D341Med (cell line): ENCODE measurements at places on chromosomes 1 and 21.
A peak's percentile ranks its signal among the peaks of the same experiment; 100 is the strongest.

DNA sequence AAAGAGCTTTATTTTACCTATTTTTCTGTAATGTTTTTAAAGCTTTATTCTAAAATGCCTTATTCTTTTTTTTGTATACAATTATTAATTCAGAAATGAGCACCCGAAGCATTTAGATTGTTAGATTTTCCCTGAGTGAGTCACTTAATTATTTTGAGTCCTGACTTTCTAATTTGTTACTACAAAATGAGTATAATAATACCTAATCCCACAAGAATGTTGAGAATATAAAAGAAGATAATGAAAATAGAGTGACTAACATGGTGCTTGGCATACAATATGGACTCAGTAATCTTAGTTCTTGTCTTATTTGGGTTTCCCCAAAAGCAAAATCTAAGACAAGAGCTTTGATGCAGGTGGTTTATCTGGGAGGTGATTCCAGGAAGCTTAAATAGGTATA is 142.2 kb downstream of the LHX8 start:
- DNase-seq: no peak

DNA sequence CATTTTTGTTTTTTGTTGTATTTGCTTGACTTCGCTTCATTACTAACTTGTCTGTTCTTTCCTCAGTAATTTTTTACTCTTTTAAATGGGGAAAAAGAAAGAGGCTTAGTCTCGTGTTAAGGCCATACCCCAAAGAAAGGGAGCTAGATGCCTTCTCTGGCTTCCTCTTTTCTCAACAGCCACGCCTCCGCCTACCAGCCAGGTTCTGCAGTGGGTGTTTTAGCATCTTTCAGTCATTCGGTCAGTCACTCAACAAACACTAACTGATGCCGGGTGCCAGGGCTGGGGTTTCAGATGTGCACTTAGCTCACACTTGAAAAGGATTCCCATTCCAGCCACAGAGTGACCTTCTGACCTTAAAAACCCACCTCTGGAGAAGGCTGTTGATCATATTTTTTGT is 46.3 kb upstream of the VAV3 start:
- no peak for DNase-seq

DNA sequence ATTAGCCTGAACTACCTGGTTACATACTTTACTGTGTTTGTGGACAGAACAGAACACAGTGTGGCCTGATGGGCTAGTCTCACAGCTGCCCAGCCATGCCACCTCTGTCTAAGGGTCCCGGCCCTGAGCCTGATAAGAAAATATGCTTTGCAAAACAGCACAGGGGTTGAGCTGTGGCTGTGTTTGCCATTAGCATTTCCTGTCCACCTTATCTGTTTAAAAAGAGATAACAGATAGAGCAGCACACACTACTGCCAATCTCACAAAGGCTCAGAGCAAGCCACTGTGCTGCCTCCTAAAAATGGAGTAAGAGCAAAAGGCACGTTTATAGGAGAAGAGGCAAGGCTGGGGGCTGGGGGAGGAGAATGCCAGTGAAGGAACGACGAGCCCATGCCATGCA is 95.0 kb downstream of the SUSD4 start:
- no peak for DNase-seq

GRCh38 chr21:43866659-43867331 is 1.8 kb downstream of the AGPAT3 start:
- DNase-seq: peak; percentile 32

DNA sequence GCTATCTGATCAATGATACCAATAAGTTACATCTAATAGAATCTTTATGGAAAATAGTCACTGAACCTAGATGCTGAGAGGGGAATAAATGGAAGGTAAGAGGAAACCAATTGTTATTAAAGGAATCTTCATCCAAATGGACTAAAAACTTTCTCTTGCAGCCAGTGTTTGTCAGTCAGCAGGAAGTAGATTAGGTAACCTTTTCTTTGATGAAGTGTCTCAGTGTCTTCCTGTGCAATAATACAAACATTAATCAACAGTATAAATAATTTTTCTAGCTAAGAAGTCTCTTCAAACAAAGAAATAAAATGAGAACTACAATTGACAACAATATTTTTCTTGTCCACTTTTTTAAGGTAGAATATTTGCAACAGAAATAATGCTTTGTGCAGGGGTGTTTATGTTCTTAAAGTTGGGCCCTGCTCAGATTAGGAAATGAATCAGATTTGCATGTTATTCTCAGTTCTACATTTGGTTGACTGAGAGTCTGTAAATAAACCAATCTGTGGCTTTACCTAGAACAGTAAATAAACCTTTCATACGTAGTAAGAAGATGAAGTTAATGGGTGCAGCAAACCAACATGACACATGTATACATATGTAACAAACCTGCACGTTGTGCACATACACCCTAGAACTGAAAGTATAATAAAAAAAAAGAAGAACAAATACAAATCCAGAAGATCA is 391.4 kb downstream of the MRPL39 start:
- no peak for DNase-seq
